ENCODE measurements at places on chromosomes 13 and 19.

- no peak for DNase-seq
Measured at GRCh38 chr13:40422588-40423235, 243.7 kb downstream of the FOXO1 start.

- DNase-seq: no peak
Measured at GRCh38 chr19:38685666-38686529, 38.4 kb downstream of the ACTN4 start.

DNA sequence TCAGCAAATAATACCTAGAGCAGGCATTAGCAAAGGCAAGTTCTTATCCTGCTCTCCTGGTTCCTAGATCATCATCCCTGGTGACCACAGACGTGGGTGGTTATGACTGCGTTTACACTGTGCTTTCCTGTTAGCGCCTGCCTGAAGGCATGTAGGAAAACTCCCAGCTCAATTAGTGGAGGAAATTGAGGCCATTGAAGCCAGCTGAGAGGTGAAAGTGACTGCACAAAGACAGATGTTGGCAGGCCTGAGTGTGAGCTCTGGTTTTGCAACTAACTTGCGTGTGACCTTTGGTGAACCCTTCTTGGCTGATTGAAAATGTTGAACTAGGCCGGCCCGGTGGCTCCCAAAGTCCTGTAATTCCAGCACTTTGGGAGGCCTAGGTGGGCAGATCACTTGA lies 17.5 kb upstream of the NWD1 start:
- no peak for DNase-seq

- DNase-seq: no peak
Measured at GRCh38 chr13:76350399-76350798, 535.8 kb downstream of the KCTD12 start.

DNA sequence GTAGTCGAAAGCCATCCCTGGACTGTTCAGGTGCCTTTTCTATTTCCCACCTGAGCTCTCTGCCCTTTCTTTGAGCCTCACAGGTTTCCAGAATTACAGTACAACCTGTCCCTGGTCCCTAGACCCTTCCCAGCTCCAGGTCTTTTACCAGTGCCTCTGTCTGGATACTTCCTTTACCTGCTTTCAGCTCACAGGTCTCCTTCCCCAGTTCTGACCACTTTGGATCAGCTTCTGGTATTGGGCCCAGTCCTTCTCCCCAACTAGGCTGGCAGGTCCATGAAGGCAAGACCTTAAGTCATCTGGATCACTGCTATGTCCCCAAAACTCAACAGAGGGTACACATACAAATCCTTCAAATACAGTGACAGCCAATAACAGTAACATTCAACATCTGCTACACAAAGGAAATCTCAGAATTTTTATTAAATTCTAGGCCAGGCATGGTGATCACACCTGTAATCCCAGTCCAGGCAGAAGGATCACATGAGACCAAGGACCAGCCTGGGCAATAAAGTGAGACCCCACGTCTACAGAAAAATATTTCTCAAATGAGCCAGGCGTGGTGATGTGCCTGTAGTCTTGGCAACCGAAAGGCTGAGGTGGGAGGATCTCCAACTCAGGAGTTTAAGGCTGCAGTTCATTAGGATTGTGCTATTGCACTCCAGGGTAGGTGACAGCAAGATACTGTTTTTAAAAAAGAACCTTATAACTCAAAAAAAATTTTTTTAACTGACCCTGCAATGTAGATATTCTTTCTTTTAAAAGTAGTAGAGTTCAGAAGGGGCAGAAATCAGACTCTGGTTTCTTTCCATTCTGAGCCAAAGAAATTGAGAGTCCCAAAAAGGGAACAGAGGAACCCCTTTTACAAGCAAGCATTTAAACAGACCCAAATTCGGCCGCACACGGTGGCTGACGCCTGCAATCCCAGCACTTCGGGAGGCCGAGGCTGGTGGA lies 1.3 kb downstream of the RPS16 start:
- DNase-seq: no peak

- DNase-seq: no peak
Measured at GRCh38 chr19:43773725-43774102, 7.1 kb downstream of the KCNN4 start.

DNA sequence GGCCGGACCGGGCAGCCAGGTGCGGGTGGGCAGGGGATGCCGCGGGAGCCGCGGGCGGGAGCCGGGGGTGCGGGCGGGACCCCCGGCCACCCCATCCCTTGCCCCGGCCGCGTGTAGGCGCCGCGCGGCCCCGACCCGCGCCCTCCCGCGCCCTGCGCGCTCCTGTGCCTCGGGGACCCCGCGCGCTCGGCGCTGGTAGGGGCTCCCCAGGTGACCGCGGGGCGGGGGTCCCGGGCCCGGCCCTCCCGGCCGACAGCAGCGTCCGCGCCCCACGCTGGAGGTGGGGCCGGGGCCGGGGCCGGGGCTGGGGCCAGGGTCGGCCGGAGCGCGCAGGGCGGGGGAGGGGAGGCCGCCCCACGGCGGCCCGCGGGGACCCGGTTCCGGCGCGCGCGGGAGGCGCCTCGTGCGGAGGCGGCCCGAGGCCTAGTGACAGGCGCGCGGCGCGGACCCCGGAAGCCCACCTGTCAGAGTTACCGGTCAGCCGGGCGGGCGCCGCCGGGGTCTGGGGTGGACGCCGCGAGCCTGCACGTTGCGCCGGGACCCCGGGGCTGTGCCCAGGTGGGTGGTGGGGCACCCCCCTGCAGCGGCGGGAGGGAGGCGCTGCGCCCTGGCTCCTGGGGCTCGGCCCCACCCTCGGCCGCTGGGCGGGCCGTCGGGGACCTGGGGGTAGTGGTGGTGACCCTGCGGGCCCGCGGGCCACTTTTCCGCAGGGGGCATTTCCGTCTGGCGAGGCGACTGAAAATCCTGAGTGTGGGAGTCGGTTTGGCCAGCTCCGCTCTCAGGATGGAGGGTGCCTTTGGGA lies 518 bp downstream of the TFDP1 start:
- DNase-seq: no peak

- DNase-seq: peak; percentile 33
Measured at GRCh38 chr13:50222569-50223332, 207.5 kb downstream of the KCNRG start.

DNA sequence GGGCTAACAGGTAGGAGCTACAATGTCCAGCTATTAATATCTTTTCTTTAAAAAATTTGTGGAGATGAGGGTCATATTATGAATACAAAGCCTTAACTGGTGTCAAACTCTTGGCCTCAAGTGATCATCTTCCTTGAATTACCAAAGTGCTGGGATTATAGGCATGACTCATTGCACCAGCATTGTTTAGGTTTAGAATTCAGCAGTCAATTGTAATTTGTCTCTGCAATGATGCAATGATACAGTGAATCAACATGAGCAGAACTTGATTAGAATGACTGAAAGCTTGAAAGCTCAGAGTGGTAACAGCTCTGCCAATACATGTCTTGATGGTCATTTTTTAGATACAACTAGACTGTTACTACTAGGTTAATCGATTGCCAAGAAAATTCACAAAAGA lies 752.8 kb upstream of the MIR17HG start:
- no peak for DNase-seq

DNA sequence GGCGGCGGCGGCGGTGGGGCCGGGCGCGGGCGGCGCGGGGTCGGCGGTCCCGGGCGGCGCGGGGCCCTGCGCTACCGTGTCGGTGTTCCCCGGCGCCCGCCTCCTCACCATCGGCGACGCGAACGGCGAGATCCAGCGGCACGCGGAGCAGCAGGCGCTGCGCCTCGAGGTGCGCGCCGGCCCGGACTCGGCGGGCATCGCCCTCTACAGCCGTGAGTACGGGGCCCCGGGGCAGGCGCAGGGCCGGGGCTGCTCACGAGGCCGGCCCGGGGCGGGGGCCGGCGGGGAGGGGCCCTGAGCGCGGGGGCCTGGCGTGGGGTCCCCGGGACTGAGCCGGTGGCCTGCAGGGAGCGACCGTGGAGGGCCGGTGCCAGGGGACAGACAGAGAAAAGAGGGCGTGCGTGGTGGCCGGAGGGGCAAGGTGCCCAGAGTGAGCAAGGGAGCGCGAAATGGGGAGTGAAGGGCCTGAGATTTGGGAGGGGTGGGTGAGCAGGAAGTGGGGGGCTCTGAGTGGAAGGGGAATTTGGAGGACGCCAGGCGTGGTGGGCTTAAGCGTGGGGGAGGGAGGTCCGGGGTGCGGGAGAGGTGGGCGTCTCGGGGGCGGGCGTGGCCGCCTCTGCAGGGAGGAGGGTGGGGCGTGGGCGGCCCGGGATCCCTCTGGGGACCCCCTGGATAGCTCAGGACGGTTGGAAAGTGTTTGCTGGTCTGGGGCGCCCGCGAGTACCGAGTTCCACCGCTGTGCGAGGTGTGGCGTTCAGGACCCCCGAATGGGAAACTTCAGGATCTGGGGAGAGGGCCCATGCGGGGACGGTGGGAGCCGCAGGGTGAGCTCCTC lies 575 bp downstream of the CARM1 start:
- DNase-seq: peak; percentile 26

- DNase-seq: peak; percentile 72
Measured at GRCh38 chr19:4267101-4267900, 11.8 kb upstream of the SHD start.

- DNase-seq: no peak
Measured at GRCh38 chr13:40145139-40145538, 489.7 kb downstream of the COG6 start.

DNA sequence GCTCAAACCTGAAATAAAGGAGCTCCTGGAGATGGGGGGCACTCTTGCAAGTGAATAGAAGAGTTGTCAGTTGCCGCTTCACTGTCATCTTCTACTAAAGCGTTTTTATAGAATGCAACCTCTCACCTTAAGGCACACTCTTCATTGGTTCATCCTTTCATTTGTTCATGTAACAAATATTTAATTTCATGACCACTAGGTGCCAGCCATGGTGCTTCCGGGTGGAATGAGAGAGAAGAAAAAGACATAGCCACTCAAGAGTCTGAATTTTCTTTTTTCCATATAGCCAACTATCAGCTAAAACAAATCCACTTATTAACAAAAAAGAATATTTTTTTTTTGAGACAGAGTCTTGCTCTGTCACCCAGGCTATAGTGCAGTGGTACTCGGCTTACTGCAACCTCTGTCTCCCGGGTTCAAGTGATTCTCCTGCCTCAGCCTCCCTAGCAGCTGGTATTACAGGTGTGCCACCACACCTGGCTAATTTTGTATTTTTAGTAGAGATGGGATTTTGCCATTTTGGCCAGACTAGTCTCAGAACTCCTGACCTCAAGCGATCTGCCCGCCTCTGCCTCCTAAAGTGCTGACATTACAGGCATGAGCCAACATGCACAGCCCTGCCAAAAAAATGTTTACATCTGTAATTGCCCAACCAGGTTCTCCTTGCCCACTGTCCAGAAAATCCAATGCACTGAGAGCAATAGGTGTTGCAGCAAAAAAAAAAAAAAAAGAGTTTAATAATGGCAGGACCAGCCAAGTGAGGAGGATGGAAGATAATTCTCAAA lies 22.1 kb upstream of the SACS start:
- DNase-seq: no peak

GRCh38 chr13:113532156-113532806 lies 41.8 kb upstream of the DCUN1D2 start:
- DNase-seq: no peak

GRCh38 chr13:105048677-105049076 lies 1486.8 kb downstream of the EFNB2 start:
- no peak for DNase-seq

GRCh38 chr19:28497137-28497536 lies 715.8 kb downstream of the UQCRFS1 start:
- no peak for DNase-seq

DNA sequence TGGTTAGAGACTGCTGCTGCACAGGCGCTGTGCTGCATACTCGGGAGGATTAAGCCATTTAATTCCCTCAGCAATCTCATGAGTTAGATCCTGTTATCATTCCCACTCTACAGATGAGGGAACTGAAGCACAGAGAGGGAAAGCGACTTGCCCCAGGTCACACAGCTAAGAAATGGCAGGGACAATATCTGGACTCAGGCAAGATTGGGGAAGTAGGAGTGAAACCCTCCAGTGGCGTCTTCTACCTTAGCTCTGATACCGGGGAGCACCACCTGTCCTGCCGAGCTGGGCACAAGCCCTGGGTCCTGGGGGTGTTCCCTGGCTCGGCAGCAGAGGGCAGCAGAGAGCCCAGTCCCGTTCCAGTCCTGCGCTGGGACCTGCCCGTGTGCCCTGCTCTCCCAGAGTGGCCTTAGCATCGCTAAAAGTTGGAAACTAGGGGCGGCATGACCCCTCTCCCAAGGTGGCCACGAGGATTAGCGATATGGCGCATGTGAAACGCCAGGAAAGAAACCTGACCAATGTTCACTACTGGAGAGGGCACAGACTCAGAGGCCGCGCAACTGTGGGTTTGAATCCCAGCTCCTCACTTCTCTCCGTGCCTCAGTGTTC lies 20.5 kb downstream of the CYTH2 start:
- DNase-seq: peak; percentile 55

GRCh38 chr19:44196772-44197171 lies 15.6 kb upstream of the ZNF227 start:
- no peak for DNase-seq

DNA sequence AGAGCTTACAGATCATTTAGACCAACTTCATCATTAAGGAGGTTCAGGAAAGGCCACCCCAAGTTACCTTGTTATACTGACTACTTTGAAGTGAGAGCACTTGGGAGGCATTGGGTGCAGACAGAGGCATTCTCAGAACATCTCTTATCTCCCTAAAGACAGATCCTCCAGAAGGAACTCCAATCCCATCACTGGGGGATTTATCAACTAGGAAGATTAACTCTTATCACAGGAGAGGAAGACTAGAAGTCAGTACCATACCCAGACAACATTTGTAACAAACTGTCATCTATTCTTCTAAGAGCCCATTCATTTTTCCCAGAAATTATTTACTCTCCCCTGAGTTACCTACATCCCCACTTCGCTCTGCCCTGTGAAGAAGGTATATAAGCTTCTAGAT lies 5.8 kb upstream of the RFXAP start:
- DNase-seq: no peak

DNA sequence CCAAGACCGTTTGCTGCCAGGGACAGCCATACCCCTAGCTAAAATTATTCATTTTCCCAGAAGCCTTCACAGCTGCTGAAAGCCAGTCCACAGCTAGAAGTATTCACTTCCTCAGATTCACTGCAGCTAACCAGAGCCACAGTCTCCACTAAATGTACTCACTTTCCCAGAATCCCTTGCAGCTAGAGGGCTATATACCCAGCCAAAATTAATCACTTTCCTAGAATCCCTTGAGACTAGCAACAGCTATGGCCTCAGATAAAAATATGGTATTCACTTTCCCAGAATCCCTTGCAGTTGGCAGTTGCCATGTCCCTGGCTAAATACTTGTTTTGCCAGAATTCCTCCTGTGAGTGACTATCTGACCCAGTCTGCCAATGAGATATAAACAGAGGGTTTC lies 13.8 kb upstream of the MEIS3 start:
- DNase-seq: no peak

Data from head of caudate nucleus (tissue), 42 donors.